Activated CD4-positive, alpha-beta T cell treated with anti-CD3 and anti-CD28 coated beads, Interleukin-2, amount 50 U/mL, for 48 hours (primary cell): ENCODE measurements at places on chromosomes 12 and 14.

DNA sequence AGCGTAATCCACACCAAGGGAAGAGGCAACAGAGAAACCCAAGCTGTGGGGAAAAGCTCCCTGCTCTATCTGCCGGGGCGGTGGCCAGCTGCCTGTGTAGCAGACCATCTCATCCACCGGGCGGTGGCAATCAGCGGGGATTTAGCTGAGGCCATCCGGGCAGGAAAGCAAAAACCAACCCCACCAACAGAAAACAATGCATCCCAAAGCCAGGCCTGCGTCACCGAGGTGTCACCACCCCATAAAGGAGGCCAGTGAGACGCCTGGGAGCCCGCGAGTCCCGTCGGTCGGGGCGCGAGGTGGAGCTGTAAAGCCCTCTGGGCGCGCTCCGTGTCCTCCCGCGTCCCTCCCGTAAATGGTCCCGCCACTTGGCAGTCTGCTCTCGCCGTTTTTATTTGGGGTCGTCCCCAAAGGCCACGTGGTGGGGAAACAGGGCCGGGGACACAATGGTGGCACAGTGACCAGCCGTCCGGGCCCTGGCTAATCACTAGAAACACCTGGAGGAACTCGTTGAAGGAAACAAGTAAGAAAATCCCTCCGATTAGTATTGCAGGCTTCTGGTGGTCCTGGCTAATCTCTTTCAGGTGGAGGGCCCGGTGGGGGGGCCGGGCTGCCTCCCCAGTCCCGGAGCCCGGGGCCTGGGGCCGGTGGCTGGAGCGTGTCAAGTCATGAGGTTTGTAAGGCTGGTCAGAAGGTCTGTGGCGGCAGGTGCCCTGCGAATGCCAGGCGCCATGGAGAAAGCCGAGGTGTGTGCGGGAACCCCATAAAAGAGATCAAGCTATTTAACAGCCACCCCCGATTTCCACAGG lies 94.7 kb upstream of the GSC start:
- DNase-seq = no peak

DNA sequence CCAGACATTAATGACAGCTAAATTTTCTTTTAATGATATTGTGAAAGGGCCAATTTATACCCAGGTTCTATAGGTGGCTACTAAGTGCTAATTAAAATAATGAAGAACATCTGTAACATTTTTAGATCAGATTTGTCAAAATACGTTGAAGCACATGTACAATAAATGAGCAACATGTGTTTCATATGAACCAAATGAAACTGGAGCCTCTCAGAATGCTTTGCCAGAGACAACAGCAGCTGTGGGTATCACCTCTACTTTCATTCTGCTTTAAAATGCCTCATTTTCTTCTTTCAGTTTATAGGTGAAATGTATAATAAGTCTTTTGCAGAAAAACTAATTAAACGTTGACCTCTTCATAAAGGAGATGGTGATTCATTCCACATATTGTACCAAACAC lies 26.1 kb upstream of the MYF6 start:
- DNase-seq = no peak

DNA sequence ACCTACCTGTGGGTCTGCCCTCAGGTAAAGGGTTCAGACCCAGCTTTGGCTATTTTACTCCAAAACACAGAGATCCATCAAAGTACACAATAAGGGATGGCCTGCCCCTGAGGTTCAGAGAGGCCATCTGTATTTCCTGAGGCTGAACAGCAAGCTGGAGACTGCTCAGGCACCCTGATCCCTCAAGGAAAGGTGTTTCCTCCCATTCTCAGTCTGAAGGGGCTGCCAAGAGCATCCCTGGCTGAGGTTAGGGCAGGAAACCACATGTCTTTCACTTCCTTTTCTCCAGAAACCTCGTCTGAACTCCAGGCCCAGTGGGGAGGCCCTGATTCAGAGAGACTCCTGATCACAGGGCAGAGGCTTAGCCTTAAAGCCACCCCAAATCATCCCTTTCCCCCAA lies 1.5 kb downstream of the RILPL1 start:
- DNase-seq = peak; percentile 12

GRCh38 chr12:11798856-11799501 lies 149.5 kb downstream of the ETV6 start:
- DNase-seq = no peak

- DNase-seq = no peak
Measured at GRCh38 chr12:124428136-124428791, 133.4 kb downstream of the RFLNA start.

- no peak for DNase-seq
Measured at GRCh38 chr14:23621932-23622730, 14.0 kb upstream of the DHRS2 start.

DNA sequence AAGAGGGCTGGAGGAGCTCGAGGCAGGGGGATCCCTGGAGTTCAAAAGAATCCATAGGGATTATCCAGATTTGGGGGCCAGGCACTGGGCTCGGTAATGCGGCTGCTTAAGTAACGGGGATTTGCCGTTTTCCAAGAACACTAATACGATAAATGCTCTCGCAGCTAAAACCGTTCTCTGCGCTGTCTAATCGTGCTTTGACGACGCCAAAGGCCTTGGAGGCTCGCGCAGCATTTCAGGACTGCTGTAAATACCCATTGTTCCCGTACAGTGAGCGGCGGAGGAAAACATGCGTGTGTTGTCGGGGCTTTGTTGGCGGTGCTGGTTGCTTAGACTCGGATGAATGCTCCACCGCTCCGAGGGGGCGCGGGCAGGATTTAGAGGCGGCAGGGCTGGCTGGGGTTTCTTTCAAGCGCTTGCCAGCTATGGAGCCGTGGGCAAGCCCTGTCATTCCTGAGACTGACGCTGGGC lies 26.2 kb downstream of the DIO3 start:
- DNase-seq = no peak

DNA sequence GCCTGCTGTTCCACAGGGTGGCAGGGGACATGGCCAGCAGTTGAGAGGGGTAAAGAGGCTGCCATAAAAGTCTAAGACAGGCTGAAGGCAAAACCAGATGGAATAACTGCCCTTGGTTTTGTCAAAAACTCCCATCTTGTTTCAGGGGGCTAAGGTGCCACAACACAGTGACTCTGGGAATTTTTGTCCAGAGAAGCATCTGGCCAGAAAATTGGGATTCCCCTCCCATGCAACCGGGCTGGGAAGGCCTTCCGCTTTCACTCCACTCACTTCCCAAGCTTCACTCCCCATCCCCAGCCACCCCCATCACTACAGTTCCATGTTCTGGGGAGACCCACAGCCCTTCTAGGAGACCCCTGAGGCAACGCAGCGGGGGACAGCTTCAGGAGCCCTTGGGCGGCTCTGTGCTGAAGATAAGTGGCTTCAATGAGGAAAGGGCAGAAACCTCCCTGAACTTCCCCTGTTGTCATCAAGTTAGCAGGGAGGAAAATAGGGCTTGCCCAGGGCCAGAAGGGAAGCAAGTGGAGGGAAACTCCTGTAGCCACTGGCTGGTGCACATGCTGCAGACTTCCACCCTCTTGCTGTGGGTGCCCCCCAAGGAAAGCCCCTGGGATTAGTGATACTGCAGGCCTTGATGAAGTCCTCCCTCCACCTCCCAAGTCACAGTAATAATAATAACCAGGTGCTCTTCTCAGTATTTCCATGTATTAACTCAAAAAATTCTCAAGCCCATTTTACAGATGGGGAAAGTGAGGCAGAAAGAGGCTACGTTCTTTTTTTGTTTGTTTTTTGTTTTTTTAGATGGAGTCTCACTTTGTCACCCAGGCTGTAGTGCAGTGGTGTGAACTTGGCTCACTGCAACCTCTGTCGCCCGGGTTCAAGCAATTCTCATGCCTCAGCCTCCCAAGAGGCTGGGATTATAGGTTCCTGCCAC lies 6.0 kb downstream of the TMEM229B start:
- no peak for DNase-seq

GRCh38 chr14:91371011-91371989 lies 46.3 kb downstream of the CCDC88C start:
- DNase-seq = no peak

GRCh38 chr14:22448905-22449599 lies 140.0 kb downstream of the DAD1 start:
- no peak for DNase-seq

DNA sequence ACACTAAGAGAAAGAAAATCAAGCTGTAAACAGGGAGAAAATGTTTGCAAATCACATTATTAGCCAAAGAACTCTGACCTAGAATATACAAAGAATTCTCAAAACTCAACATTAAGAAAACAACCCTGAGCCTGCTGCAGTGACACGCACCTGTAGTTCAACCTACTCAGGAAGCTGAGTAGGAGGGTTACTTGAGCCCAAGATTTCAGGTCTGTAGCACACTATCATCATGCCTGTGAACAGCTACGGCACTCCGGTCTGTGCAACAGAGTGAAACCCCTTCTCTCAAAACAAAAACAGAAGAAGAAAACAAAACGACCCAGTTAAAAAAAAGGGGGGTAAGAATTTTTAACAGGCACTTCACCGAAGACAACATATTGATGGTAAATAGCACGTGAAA lies 20.8 kb downstream of the SAV1 start:
- no peak for DNase-seq

GRCh38 chr14:36454599-36455240 lies 65.3 kb downstream of the NKX2-1 start:
- DNase-seq = no peak

- DNase-seq = no peak
Measured at GRCh38 chr12:49871263-49871561, 28.3 kb upstream of the BCDIN3D start.

- no peak for DNase-seq
Measured at GRCh38 chr12:6090803-6091202, 33.7 kb downstream of the VWF start.

GRCh38 chr12:29582146-29582545 lies 84.7 kb upstream of the OVCH1 start:
- DNase-seq = no peak

- no peak for DNase-seq
Measured at GRCh38 chr14:32286602-32287001, 42.5 kb upstream of the AKAP6 start.

GRCh38 chr12:46579474-46579873 lies 206.9 kb upstream of the SLC38A2 start:
- DNase-seq = no peak

GRCh38 chr12:103493199-103493598 lies 2.6 kb downstream of the C12orf42 start:
- no peak for DNase-seq

GRCh38 chr12:115597157-115597712 lies 680.3 kb downstream of the MED13L start:
- no peak for DNase-seq

GRCh38 chr14:33280646-33281045 lies 342.0 kb downstream of the NPAS3 start:
- DNase-seq = no peak

DNA sequence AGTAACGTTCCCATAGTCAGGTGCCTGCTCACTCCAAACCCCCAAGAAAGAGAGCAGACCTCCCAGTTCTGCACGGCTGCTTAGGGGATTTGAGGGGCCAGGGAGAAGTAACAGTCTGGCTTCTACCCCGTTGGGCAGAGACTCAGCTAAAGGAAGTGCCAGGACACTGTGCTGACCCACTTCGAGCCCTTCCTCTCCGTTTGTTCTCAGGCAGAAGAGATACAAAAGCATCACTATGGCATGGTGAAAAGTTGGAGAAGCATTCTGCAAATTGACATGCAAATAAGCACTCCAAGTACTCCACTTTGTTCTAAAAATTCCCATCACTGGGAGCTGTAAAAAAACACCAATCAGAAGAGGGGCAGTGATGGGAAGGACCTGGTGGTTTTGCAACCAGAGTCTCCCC lies 239.1 kb downstream of the EGLN3 start:
- no peak for DNase-seq

- peak; percentile 49 for DNase-seq
Measured at GRCh38 chr14:82710267-82710841, 1176.7 kb upstream of the SEL1L start.

GRCh38 chr14:93343797-93344196 lies 3.2 kb upstream of the COX8C start:
- no peak for DNase-seq

DNA sequence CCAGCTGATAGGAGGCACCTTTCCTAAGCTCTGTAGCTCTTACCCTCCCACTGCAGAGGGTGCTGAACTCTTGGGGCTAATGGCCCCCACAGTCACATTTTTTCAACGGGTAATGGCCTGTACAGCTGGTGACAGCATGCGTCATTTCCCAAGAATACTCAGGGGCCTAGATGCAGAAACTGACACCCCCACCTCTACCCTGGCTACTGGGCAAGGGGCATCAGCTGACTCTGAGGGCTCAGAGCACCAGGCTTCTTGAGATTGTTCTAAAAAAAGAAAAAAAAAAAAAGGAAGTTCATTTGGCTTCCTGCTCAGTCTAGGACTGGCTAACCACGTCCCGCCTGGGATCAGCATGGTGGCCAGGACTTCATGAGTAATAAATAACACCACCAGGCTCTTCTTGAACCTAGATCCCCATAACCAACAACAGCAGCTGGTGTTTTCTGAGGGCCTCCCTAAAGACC lies 35.2 kb downstream of the ZFP36L1 start:
- no peak for DNase-seq

DNA sequence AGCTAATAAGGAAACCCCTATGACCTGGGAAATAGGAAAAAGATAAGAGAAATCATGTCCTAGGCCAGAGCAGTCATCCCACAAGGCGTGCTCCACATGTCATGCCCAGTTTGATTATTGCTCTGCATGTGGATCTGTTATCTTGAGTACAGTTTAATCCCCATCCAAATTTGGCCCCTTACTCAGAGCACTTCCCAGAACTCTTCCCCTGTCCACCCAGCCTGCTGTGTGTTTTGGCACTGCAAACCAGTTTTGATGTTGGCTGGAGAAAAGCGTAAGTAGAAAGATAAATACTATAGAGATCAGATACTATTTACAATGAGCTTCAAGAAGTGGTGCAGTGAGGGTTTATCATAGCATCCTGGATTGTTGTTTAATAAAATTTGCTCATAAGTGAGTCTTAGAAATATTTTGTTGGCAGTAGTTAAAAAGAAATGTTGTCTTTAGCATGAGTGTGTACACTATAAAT lies 83.8 kb downstream of the PTPRB start:
- DNase-seq = no peak

DNA sequence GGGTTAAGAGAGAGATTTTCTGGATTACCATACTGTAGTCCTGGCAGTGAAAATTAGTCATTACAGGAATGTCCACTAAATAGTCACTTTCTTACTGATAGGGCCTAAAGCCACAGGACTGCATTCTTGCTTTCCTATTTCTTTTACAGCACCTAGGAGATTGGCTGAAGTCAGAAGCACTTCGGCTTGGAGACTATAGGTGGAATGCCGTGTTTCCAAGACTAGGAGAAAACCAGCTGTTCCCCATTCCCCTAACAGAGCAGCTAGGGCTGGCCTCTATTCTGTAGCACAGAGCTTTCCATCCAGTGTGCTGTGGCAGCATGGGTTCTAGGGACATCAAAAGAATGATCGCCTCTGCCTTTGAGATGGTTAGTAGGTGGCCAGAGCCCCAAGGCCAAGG lies 15.1 kb downstream of the PIGH start:
- DNase-seq = no peak
